Liver (tissue), 10 donors: ENCODE measurements at places on chromosomes 6 and 20. TPM values are rescaled to one million over a fixed set of nuclear protein-coding genes. Genes with fewer than 3 reads are reported as not detected.

DLL1 gene
- 1.8 TPM for total RNA-seq

WFDC5 gene
- not detected for total RNA-seq

GJA10 gene
- total RNA-seq, result not detected

NHSL1 gene
- total RNA-seq, result 10.9 TPM

OPRM1 gene
- total RNA-seq, result not detected

ZNF318 gene
- total RNA-seq, result 4.4 TPM

GPSM3 gene
- 6.6 TPM for total RNA-seq

ANGPT4 gene
- total RNA-seq, result 0.05 TPM

FAXC gene
- total RNA-seq, result under 0.01 TPM

BLCAP gene
- 46.4 TPM for total RNA-seq

PSMB8 gene
- 19.9 TPM for total RNA-seq

GRCh38 chr6:125231574-125232343 lies 70.0 kb downstream of the HDDC2 start:
- no peaks in the 10 kb centered on the region for H3K4me1 ChIP-seq
- no peak for DNase-seq
- H3K27ac ChIP-seq, result no peak overlapping the region
- no peaks in the 10 kb centered on the region for H3K27me3 ChIP-seq
- no peaks in the 10 kb centered on the region for H3K36me3 ChIP-seq

DNA sequence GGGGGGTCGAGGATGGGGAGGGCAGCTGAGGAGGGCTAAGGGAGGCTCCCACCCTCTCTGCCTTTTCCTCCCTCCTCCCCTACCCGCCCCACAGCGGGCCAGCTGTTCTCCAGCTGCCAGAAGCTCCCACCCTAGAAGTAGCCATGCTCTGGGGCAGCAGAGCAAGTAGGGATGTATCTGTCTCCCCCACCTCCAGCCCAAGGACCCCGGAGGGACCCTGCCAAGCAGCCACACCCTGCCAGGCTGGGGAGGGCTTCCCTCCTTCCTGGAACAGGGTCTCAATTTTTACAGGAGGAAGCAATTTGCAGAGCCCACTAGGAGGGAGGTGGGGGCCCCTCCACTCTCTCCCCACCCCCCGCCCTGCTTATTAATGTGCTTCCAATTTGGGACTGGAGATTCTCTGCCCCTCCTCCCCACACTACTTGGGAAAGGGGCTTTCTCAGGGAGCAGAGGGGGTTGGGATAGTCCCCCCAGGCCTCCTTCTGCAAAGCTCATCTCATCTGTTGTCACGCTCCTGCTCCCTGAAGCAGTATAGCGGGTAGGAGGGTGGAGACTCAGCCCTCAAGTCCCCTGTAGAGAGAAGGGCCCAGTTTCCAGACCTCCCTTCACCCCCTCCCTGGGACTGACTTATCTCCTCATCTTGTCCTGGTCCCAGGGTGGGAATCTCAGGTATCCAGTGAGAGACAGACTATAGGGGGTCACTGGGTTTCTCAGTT lies 4.5 kb downstream of the TEAD3 start:
- no peaks in the 10 kb centered on the region for H3K27me3 ChIP-seq
- no peak overlapping the region for H3K4me3 ChIP-seq
- H3K27ac ChIP-seq, result no peak overlapping the region
- peaks cover 22% of the 10 kb centered on the region for H3K4me1 ChIP-seq

DNA sequence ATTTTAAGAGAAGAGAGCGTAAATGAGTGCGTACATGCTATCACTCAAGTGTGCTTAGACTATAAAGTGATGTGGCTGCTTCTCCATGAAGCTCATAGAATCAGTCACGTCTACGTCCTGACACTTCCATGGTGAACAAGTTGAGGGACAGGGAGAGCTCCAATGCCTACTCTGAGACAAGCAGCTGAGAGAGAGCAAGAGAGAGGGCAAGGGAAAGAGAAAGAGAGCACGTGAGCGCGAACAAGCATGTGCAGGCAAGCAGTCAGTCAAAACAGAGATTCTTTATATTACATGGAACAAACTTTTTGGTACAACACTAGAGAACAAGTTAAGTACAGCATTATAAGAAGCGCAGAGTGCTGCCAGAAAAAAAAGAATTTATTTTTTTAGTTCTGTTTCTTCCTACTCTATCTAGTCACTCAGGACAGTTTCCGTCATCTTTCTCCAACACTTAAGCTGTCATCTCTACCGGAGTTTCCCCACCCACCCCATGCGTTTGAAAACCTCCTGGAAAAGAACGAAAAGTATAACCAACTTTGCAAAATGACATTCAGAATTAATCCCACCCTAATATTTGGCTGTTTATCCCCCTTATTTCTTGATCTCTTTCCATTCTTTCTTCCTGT lies 61.8 kb downstream of the EPB41L2 start:
- H3K27ac ChIP-seq, result no peak overlapping the region
- H3K4me1 ChIP-seq, result no peaks in the 10 kb centered on the region
- no peak overlapping the region for H3K4me3 ChIP-seq
- H3K27me3 ChIP-seq, result no peaks in the 10 kb centered on the region

- DNase-seq, result no peak
- H3K4me3 ChIP-seq, result no peak overlapping the region
- H3K27ac ChIP-seq, result no peak overlapping the region
- H3K36me3 ChIP-seq, result no peaks in the 10 kb centered on the region
- H3K4me1 ChIP-seq, result no peaks in the 10 kb centered on the region
- H3K27me3 ChIP-seq, result no peaks in the 10 kb centered on the region
These were observed 263.2 kb upstream of the RNF217 start for GRCh38 chr6:124699038-124699437.

DNA sequence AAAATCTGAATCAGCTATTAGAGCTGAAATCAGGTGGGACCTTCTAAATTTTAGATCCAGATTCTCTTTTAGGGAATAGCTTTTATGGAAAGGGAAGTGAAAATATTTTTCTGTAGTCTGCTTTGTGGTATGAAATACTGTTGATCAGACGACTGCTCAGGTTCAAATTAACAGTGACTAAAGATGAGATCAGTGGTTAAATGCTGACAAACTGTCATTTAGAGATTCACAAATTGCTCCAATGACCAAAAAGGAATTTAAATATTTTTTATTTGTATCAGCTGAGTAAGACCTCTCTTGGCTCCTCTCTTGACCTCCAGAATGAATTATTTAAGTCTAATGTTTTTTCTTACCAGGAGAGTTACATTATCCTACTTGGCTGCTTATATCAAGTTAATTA lies 77.3 kb downstream of the KCNQ5 start:
- no peaks in the 10 kb centered on the region for H3K36me3 ChIP-seq
- H3K27me3 ChIP-seq, result no peaks in the 10 kb centered on the region
- no peaks in the 10 kb centered on the region for H3K4me1 ChIP-seq
- no peak overlapping the region for H3K4me3 ChIP-seq

DNA sequence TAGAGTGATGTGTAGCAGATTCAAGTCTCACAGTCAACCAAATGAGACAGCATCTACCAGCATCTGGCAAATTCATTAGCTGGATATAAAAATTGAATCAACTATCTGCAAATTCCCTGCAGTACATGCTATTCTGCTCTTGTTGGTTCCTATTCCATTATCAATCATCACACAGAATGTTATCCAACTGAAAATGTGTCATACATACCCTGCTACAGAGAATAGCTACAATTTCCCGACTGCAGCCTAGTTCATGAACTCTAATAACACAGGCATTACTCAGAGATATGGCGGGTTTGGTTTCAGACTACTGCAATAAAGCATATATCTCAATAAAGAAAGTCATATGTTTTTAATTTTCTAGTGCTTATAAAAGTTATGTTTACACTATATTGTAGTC lies 78.4 kb downstream of the AHI1 start:
- no peaks in the 10 kb centered on the region for H3K27me3 ChIP-seq
- no peak overlapping the region for H3K27ac ChIP-seq
- DNase-seq, result no peak
- H3K4me1 ChIP-seq, result no peaks in the 10 kb centered on the region
- no peaks in the 10 kb centered on the region for H3K36me3 ChIP-seq
- no peak overlapping the region for H3K4me3 ChIP-seq

DNA sequence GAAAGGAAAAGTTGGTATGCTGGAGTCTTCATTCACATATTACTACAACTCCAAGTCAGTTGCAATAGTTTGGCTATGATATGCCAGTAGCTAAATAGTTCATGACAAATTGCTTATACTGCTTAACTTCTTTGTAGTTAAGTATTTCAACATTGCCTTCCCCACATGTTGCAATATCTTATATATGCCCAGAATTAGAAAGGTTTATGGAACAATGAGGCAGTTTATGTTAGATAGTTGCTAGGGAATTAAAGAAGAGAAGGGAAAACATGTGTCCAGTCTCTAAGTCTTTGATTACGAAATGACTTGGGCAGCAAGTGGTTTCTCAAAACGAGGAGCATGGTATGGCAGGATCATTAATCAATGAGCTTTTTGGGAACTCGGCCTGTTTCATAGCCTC lies 145.8 kb downstream of the PLCB4 start:
- no peaks in the 10 kb centered on the region for H3K4me1 ChIP-seq
- H3K36me3 ChIP-seq, result no peaks in the 10 kb centered on the region
- no peak overlapping the region for H3K27ac ChIP-seq
- no peak for DNase-seq

DNA sequence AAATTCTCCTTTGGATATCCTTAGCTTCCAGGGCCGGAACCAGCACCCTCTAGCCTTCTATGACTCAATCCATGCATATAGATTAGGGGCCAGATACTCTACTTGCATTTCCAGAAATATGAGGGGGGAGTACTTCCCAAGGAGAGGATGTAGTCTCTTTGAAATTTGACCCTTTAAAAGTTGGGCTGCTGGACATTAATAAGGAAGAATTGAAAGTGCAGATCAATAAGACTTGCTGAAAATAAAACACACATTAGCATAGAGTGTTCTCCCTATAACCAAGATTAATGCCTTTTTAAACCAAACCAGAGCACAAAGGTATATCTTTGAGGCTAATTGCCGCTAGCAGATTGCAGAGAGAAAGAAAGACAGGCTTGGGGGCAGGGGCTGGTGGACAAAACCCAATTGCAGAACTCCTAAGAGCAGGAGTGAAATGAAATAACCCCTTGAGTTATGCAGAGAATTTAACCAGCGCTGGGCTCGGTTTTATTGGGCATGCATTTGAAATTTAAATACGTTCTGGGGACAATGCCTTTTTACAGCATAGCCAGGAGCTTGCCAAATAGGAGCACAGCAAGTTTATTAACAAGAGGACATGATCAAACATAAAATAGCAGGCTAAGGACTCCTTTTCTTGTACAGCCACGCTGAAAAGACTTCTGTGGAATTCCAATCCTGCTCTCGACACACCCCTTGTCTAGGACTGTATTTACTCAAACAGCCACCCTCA lies 108.2 kb upstream of the SALL4 start:
- H3K27ac ChIP-seq, result no peak overlapping the region
- H3K4me1 ChIP-seq, result no peaks in the 10 kb centered on the region
- H3K27me3 ChIP-seq, result no peaks in the 10 kb centered on the region

DNA sequence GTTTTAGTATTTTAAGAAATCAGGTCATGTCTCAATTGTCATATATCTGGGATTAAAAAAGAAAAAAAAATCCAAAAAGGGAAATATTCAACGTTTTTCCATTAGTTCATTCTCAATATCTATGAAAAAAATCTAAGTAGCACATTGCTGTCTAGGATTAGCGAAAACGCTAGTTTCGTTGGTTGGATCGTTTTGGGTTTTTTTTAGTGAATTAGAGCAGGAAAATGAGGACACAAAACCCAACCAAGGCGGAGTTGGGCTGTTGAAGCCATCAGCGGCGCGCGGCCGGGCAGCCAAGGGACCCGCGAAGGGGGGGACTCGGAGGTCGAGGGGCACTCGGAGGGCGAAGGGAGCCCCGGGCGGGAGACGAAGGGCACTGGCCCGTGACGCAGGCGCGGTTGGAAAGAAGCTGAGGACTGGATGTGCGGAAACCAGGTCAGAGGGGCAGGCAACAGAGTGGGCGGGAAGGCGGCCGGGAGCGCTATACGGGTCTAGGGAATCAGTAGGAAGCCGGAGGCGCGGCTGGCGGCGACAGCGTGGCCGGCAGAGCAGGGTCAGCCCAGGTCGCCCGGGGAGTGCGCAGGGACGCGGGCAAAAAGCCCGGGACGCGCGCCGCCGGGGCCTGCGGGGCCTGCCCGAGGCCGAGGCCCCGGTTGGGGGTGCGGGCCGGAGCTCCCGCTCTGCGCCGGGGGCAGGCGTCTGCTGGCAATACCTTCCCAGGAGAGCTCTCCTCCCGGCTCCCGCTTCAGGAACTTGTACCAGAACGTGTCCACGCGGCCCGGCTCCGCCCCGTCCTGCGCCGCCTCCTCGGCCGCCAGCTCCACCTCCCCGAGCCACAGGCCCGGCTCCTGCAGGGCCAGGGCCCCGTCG lies 599 bp downstream of the EPM2A start:
- peak overlapping the region; percentile 48 for H3K4me3 ChIP-seq
- H3K36me3 ChIP-seq, result no peaks in the 10 kb centered on the region
- H3K27me3 ChIP-seq, result no peaks in the 10 kb centered on the region
- H3K4me1 ChIP-seq, result peaks cover 6% of the 10 kb centered on the region
- DNase-seq, result peak; percentile 81
- peak overlapping the region; percentile 97 for H3K27ac ChIP-seq

- no peaks in the 10 kb centered on the region for H3K36me3 ChIP-seq
- H3K27ac ChIP-seq, result no peak overlapping the region
- H3K27me3 ChIP-seq, result no peaks in the 10 kb centered on the region
- no peak for DNase-seq
- H3K4me1 ChIP-seq, result peaks cover 9% of the 10 kb centered on the region
- no peak overlapping the region for H3K4me3 ChIP-seq
These were observed 1.6 kb upstream of the TCF21 start for GRCh38 chr6:133887156-133887879.

DNA sequence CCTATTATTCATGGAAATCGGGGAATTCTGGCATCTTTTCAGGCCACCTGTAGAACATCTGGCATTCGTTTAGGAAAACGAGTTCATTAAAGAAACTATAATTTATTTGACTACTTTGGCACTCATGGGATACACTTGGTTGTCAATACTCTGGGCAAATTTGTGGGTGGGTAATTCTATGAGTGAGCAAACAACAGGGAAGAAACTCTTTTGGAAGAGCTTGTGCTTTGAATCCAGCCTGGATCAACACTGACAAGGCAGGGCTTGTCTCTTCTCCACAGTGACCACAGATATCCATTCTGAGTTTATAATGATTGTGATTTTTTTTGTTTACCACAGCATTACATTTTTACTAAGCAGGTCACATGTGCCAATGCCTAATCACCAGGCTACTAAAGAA lies 394.7 kb downstream of the THBS2 start:
- H3K4me3 ChIP-seq, result no peak overlapping the region
- no peaks in the 10 kb centered on the region for H3K4me1 ChIP-seq
- no peak for DNase-seq
- no peaks in the 10 kb centered on the region for H3K36me3 ChIP-seq
- H3K27me3 ChIP-seq, result no peaks in the 10 kb centered on the region

GRCh38 chr6:15927531-15928225 lies 201.2 kb upstream of the MYLIP start:
- no peak overlapping the region for H3K4me3 ChIP-seq
- no peaks in the 10 kb centered on the region for H3K27me3 ChIP-seq
- H3K4me1 ChIP-seq, result no peaks in the 10 kb centered on the region
- no peaks in the 10 kb centered on the region for H3K36me3 ChIP-seq
